ENCODE measurements at places on chromosomes 13 and 19.

- no peak for DNase-seq
Measured at GRCh38 chr19:41707871-41708371, 505 bp upstream of the CEACAM5 start.

DNA sequence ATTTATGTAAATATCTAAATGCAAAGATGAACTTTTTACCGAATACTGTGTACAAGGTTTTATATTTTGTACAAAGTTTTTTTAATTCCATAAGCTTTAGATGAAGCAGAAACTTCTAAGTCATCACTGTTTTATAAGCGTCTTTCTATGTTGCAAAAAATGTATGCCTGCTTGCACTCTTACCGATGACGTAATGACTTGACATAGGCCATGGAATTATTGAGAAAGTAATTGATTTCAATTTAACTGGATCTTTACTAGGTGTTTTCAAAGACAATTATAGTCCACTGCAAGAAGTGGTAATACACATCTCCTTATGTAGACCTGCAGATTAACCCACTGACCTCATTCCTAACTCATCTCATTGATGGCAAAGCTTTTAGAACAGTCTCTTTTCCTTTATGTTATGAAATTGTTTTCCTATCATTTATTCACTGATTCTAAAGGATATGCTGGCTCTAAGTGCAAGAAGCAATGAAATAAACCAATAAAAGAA, 10.4 kb downstream of the DACH1 start:
- DNase-seq, result no peak

GRCh38 chr13:65826657-65827056, 1403.5 kb downstream of the PCDH9 start:
- no peak for DNase-seq

GRCh38 chr13:99335603-99336002, 28.4 kb upstream of the GPR183 start:
- no peak for DNase-seq

GRCh38 chr19:5063873-5064645, 95.1 kb downstream of the KDM4B start:
- DNase-seq, result no peak

- DNase-seq, result no peak
Measured at GRCh38 chr19:27748551-27749152, 1464.3 kb downstream of the UQCRFS1 start.

DNA sequence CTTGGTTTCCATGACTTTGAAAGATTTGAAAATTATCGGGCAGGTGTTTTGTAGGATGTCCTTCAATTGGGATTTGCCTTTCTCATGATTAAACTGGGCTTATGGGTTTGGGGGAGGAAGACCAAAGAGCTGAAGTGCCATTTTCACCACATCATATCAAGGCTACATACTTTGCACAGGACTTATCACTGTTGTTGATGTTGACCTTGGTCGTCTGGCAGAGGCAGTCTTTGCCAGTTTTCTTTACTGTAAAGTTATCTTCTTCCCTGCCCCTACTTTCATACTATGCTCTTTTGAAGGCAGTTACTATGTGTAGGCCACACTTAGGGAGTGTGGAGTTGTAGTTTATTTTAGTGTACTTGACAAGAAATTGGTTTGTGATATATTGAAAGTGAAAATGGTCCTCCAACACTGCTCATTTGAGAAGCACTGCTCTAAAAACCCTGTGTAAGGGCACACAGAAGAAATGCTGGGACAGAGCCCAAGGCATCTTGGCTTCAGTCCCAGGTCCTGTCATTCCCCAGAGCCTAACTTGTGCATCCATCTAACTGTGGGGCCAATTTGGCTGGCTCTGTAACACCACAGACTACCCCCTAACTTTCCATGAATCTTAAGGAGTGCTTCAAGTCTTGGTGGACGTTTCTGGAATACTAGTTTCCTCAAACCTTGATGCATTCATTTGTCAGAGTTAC, 384.9 kb downstream of the KCNRG start:
- no peak for DNase-seq

DNA sequence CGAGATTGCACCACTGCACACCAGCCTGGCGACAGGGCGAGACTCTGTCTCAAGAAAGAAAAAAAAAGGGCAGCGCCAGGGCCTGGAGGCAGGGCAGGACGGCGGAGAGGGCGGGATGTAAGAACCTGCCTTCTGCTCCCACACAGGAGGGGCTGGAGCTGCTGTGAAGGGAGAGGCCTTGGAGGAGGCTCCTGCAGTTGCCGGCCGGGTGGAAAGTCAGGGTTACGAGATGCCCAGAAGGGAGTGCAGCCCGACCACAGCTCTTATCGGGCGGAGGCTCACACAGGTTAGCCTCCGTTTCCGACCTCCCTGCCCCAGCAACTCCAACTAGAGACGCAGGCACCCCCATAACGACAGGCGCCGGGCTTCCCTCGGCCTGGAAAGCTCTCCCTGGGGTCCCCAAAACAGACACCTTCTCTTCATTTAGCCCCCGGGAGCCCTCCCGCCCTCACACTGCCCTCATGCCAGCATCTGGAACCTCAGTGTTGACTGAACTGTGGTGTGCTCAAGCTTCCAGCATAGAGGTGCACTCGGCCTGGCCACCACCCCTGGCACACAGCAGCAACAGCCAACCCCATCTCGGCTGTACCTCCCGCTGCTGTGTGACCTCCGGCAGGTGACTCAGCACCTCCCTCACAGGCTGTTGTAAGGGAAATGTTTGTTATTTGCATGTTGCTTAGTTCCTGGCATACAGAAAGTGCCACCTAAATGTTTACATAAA, 1.4 kb downstream of the PLPP2 start:
- DNase-seq, result no peak

DNA sequence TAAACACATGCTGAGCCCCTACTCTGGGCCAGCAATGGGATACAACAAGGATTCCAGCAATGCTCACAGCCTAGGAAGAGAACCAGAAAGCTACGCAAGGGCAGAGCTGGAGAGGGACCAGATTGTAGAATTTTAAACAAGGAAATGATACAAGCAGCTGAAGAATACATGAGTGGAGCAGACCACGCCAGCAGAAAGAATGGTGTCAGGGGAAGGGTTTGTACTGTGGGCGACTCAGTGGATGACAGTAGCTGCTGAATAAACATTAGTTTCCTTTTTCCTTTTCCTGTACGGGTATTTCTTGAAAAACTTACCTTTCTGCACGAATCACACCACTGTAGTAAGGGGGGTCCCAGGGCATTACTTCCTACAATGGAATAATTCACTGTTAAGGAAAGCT, 30.7 kb downstream of the MIPEP start:
- DNase-seq, result no peak

- peak; percentile 68 for DNase-seq
Measured at GRCh38 chr19:17784201-17785008, 10.5 kb upstream of the B3GNT3 start.

All from activated CD8-positive, alpha-beta memory T cell treated with anti-CD3 and anti-CD28 coated beads for 48 hours (primary cell).